ENCODE measurements at places on chromosomes 6 and 20.

- DNase-seq = no peak
Measured at GRCh38 chr20:23541776-23542175, 26.5 kb downstream of the CST9L start.

GRCh38 chr20:24977336-24977735 is 15.2 kb downstream of the APMAP start:
- no peak for DNase-seq

DNA sequence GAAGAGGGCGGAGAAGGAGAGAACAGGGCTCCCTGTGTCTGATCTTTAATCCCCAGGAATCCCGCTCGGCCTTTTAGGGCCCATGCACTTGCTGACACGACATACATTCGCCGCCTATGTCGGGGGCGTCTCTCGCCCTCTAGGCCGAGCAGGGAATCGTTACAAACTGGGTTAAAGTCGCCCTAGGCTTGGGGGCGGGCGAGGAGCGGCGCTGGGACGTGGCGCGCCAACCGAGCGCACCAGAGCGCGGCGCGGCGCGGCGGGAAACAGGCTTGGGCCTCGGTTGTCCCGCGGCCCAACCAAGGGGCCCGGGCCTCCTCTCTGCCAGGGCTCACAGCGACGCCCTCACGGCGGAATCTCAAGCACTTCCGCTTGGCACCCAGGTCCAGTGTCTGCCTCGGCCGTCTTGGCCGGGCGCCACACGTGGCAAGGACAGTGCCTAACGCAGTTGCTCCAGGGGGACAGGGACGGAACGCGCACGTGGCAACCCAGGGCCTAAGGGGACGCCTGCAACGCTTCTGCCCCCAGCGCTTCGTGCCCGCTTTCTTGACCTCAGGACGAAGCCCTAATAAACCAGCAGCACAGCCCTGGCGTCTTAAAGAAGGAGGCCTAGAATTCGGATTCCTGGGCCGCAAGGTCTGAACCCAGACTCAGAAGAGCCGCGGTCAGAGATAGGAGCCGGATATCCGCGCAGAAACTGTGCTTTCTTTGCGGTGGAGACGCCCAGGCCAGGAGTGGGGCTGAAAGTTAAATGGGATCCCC is 71.5 kb downstream of the NCR2 start:
- no peak for DNase-seq

DNA sequence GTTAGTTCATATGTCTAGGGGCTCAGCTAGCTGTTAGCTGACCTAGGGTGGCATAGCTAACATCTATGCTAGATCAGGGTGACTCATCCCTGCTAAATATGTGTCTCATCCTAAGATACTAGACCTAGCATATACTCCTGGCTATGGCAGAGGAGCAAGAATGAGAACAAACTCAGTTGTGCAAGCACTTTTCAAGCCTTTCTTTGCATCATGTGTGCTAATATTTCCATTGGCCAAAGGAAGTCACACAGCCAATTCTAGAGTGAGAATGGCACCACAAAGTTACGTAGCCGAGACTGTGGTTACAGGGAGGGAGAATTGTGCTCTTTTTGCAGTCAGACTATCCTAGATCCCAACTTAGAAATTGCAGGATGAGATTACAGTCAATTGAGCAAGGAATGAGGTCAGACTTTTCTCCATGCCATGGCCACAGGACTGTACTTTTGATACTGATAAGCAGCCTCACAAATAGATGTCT is 78.7 kb downstream of the PLCB4 start:
- no peak for DNase-seq

GRCh38 chr20:40749985-40750506 is 61.0 kb upstream of the MAFB start:
- no peak for DNase-seq

- no peak for DNase-seq
Measured at GRCh38 chr6:138428944-138429598, 25.0 kb downstream of the HEBP2 start.

- DNase-seq = no peak
Measured at GRCh38 chr6:44869321-44869897, 458.7 kb upstream of the RUNX2 start.

- no peak for DNase-seq
Measured at GRCh38 chr6:114272582-114272981, 70.2 kb downstream of the HS3ST5 start.

GRCh38 chr6:3195695-3196497 is 31.6 kb downstream of the TUBB2B start:
- DNase-seq = no peak

GRCh38 chr6:43828711-43829110 is 58.7 kb downstream of the VEGFA start:
- DNase-seq = no peak

GRCh38 chr6:45084257-45084656 is 243.9 kb upstream of the RUNX2 start:
- DNase-seq = no peak

DNA sequence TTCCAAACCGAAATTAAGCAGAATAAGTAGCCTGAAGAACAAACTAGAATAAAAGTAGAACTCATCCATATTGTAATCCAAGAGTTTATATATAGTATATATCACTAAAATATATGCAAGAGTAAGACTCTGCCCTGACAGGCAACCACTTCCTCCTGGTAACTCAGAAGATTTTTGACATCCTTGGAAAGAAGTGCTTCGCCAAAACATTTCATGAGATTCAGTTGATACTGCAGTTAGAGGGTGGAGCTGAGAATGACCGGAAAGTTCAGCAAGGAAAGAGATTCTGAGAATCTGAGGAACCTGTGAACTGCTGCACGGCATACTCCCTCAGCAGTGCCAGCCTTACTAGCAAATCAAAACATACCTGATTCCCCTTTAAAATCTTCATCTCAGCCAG is 79.6 kb downstream of the CDK19 start:
- no peak for DNase-seq

DNA sequence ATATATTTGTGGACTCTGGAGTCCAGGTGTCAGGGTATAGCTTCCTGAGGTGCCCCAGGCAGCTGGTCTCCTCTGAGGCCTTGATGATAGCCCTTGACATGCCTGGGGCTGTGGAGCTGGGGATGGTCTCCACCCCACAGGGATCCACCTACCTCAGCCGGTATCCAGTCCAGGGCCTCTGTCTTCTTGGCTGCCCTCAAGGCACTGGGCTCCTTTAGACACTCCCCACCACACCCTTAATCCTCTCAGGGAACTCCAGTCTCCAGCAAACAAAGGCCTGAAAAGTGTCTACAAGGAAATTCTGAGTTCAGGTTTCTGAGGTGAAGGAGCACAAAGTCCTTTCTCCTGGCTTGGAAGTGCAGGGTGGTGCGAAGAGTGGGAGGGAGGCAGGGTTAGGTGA is 44.6 kb upstream of the DDR1 start:
- no peak for DNase-seq

DNA sequence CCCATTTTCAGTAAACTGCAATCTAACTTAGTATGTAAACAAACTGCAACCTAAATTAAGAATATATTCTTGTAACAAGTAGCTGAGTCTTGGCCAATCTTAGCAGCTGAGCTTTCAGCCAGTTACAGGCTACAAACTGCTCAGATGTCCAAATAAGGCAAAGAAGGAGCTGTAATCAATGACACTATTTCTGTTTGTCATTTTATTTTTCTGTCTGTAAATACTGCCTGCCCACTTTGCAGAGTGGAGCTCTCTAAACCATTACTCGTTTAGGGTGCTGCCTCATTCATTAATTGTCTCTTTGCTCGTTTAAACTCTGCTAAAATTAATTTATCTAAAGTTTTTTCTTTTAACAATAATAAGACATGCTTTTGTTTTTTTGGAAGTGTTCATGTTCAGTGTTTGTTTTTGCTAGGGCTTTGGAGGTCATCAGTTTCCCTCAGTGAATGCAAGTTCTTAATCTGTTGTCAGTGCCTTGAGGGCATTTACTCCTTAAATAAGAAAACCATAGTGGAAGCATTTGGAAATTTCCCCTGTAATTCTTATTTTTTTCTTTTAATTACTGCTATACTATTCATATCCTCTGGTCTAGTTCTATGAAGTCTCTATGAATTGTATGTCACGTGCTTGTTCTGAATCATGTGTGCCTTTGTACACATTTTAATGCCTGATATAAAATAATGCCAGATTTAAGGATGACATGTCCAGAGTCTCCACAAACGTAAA is 3.6 kb upstream of the PRL start:
- no peak for DNase-seq

- no peak for DNase-seq
Measured at GRCh38 chr6:167306401-167306998, 15.4 kb downstream of the UNC93A start.

DNA sequence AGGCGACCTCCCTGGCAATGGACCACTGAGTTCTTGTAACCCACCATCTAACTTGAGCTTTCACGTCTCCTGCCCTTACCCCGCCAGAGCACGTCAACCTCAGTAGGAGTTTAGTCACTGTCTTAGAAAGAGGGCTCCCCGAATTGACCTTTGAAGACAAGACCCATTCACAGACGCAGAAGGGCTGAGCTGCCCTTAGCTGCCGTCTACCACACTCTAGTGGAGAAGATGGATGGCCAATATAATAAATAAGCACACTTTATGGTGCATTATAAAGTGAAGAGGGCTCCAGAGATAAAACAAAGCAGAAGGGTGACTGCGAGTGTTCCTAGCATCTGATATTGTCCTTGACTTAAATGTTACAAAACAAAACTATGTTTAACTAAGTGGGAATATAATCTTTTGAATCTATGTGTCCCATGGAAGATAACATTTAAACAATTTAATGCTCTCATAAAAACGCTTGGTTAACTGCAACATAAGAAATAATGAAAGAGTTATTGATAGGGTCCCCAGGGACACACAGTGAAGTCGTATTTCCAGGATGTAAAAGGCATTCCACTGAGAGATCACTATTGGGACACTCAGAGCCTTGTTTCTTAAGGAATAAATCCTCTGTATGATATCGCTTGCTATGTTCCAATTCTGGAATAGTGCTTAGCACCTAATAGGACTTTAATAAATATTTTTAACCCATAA is 261.1 kb downstream of the THBS2 start:
- no peak for DNase-seq

DNA sequence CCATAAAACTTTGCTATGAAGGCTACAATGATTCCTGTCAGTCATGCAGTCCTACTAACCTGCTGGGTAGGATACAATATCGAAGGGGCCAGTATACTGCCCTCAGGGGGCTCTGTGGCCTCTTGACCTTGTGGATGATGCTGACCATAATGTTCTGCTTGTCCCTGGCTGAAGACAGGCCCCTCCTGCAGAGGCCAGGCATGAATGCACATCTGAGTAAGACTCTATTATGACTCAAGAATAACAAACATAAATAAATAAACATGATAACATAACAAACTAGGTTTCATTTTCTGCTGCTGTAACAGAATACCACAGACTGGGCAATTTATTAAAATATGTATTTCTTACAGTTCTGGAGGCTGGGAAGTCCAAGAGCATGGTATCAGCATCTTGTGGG is 44.0 kb upstream of the POU5F1 start:
- DNase-seq = no peak

DNA sequence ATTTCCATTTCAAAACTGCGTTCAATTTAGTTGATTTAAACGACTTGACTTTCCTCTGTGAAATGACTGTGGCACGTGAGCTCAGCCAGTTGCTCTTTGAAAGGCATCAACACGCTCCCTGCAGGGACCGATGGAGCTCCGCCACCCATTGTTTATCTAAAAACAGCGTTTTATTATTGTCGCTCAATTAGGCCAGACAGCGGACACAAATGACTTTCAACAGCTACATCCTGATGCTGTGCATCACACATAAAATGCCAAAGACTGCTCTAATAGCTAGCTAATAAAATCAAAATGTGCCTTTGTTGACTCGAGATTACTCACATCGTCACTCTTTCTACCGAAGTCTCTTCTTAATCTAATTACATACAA is 332.5 kb downstream of the CD83 start:
- DNase-seq = no peak

DNA sequence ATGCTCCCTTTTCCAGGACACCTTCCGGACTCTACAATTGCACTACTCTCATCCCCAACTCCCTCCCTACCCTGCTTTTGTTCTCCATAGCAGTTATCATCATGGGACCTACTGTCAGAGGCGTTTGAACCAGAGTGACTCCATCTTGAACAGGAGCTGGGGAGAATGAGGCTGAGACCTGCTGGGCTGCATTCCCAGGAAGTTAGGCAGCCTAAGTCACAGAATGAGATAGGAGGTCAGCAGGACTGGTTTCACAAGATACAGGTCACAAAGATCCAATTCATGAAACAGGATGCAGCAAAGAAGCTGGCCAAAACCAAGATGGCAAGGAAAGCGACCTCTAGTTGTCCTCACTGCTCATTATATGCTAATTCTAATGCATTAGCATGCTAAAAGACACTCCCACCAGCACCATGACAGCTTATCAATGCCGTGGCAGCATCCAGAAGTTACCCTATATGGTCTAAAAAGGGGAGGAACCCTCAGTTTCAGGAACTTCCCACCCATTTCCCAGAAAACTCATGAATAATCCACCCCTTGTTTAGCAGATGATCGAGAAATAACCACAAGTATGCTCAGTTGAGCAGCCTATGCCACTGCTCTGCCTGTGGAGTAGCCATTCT is 15.6 kb downstream of the SLC13A3 start:
- no peak for DNase-seq

- no peak for DNase-seq
Measured at GRCh38 chr6:104548297-104548696, 311.4 kb downstream of the HACE1 start.

DNA sequence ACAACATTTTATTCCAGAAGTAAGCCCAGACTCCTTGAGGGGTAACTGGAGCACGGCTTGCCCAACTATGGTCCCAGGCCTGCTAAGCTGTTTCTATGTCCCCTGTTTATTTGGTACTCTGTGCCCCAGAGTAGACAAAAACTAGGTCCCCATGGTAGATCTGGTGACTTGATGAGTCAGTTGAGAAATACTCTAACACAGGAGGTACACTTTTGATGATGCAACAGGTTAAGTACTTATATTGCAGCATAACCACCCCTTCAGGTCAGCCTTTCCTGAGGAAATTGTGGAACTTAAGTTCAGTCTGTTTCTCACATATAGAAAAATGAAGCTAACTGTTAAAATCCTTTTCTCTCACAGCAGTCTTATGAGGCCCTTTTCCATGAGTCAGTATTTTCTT is 19.6 kb downstream of the TTPAL start:
- no peak for DNase-seq

DNA sequence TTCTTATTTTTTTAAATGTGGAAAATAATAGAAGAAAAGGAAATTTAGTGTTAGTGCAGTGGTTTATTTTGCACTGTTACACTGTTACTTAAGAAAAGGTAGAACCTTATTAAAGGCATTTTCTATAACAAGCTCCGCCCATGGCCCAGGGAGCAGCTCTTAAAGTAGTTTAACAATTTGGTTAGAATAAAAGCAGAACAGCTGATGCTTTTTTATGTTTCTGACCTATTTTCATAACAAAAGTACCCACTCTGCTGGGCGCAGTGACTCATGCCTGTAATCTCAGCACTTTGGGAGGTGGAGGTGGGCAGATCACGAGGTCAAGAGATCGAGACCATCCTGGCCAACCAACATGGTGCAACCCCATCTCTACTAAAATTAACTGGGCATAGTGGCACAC is 32.6 kb downstream of the DSTN start:
- no peak for DNase-seq

GRCh38 chr6:7243179-7243981 is 69.6 kb downstream of the SSR1 start:
- peak; percentile 59 for DNase-seq

GRCh38 chr6:20200761-20201630 is 11.3 kb downstream of the MBOAT1 start:
- DNase-seq = no peak
